ENCODE measurements at places on chromosomes 7 and 10. TPM values are rescaled to one million over a fixed set of nuclear protein-coding genes. Genes with fewer than 3 reads are reported as not detected.

DNA sequence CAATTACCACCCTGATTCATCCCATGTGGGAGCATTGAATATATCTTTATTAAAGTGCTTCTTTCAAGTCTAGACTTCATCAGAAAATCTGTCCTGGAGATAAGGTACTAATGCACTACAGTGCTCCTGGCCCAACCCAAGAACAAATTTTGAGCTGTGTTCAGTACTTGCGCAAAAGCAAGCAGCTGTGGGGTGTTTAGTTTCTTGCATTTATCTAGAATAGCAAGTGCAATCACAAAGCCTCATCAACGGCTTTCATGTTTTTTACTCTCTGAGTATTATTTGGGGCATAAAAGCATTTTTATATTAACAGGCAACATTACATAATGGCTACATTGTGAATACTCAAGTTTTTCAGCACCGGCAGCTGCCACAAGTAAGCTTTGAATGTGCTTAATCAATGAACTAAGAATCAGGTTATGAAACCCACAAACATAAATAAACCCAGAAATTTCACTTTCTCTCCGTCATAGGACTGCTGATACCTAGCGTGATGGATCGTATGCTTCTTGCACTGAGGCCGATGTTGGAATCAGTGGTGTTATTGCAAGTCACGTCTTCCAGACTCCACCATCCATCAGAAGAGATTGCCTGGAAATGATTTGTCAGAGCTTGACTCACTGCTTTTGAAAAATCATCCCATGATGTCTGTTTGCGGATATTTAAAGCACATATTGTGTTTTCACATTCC is 113.1 kb downstream of the CTTNBP2 start:
- DNase-seq: no peak

GRCh38 chr7:95199779-95200558 is 124.4 kb downstream of the PON1 start:
- DNase-seq: peak; percentile 19

DNA sequence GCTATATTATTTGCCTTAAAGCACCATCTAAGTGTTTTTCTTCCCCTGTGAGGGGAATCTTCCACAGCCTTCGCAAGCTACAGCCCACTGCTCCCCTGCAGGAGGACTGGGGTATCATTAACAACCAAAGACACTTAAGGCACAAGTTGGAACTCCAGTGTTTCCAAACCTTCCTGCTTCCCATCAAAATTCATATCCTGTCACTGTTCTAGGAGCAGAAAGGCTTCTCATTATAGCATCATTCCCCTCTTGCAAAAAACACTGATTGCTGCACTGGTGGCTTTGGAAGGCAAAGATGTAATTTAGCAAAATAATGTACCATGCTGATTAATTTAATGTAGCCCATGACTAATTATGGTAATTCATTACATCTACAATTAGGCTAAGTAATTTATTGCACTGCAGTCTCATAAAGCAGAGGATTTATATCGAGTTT is 207.2 kb downstream of the SKAP2 start:
- no peak for DNase-seq

- DNase-seq: no peak
Observed at GRCh38 chr7:142185801-142186200, 72.1 kb downstream of the PRSS58 start.

- no peak for DNase-seq
Observed at GRCh38 chr7:124059375-124059774, 26.5 kb upstream of the TMEM229A start.

- peak; percentile 39 for DNase-seq
Observed at GRCh38 chr10:21989453-21990154, 13.9 kb downstream of the DNAJC1 start.

- no peak for DNase-seq
Observed at GRCh38 chr10:96984541-96985131, 152.5 kb downstream of the LCOR start.

- no peak for DNase-seq
Observed at GRCh38 chr7:31432176-31432575, 81.7 kb upstream of the ITPRID1 start.

DNA sequence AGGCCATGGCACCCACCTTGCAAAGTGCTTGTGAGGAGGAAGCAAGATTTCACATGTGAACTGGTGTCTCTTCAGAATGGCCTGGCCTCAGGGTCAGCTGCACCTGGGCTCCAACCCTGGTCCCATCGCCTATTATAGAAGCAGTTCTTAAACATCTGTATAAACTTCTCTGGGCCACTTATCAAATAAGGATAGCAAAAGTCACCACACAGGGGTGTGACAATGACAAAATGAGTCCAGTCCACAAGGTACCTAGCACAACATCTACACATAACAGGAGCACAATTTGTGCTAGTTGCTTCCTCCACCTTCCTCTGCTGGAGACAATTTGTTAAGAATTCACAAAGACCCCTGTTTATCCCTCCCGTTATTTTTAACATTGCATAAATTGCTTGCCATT is 340.6 kb upstream of the ZMIZ1 start:
- no peak for DNase-seq

The HTR5A gene
- not detected for total RNA-seq

The OPN1SW gene
- total RNA-seq: not detected

The GTF2IRD2 gene
- total RNA-seq: 25.2 TPM

The EPHA1 gene
- total RNA-seq: not detected

The NANOS1 gene
- total RNA-seq: 59.4 TPM

The SPACDR gene
- total RNA-seq: not detected

Measured in psoas muscle (tissue), 8 donors.